Testis (tissue), 5 donors: ENCODE measurements at places on chromosomes 1 and 21. TPM values are rescaled to one million over a fixed set of nuclear protein-coding genes. Genes with fewer than 3 reads are reported as not detected.

The PHC2 gene
- 130 TPM for total RNA-seq

- no peak for DNase-seq
- H3K4me3 ChIP-seq, result no peak overlapping the region
- H3K4me1 ChIP-seq, result no peaks in the 10 kb centered on the region
These were observed 21.0 kb downstream of the CLCA4 start for GRCh38 chr1:86567878-86568277.

GRCh38 chr1:24315391-24315790, 3.8 kb upstream of the GRHL3 start:
- no peak overlapping the region for H3K4me3 ChIP-seq
- no peak overlapping the region for H3K27ac ChIP-seq
- no peaks in the 10 kb centered on the region for H3K27me3 ChIP-seq
- no peaks in the 10 kb centered on the region for H3K36me3 ChIP-seq
- H3K4me1 ChIP-seq, result peaks cover 7% of the 10 kb centered on the region

The RASSF5 gene
- total RNA-seq, result 8.4 TPM

DNA sequence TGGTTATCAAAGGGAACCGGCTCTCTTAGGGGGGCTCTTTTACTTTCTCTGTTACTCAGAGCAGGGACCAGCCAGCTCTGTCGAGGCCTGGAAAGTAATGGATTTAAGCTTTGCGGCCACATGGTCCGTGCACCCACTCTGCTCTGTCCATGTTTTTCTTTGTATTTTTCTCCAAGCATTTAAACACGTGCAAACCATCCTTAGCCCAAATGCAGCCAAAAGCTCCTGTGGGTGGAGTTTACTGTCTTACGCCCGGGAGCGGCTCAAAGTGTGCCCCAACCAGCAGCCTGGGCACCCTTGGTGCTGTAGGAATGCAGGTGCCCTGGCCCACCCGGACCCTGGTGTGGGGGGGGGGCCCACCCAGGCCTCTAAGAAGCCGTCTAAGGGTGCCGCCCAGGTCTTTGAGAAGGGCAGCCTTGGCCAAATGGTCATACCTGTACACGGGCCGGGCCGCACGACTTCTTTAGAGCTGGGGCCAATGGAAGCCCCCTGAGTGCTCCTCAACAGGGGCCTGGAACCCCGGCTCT, 29.2 kb upstream of the POFUT2 start:
- H3K36me3 ChIP-seq, result no peaks in the 10 kb centered on the region
- H3K4me1 ChIP-seq, result no peaks in the 10 kb centered on the region
- no peak overlapping the region for H3K4me3 ChIP-seq
- H3K27me3 ChIP-seq, result no peaks in the 10 kb centered on the region

DNA sequence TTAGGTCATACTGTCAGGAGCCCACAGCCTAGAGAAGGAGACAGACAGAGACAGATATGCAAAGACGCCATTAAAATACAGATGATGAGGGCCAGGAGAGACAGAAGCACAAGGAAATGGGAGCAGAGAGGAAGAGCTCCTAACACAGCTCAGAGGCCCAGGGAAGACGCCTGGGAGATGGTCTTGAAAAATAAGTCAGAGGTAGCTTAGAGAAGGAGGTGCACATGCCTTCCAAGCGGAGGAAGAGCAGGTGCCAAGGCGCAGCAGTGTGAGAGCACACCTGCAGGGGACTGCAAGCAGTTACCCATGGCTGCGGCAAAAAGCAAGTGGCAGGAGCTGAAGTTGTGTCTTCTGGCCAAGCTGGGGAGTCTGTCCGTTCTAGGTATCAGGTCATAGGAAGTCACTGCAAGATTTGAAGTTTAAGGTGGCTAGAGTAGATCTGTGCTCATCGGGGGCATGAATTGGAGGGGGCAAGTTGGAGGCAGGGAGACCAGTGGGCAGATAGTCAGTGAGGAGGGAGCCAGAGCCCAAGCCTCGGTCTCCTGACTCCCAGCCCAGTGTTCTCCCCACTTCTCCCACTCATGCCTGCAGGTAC, 1.3 kb upstream of the TRABD2B start:
- no peak overlapping the region for H3K27ac ChIP-seq
- H3K4me1 ChIP-seq, result peaks cover 9% of the 10 kb centered on the region
- no peak overlapping the region for H3K4me3 ChIP-seq
- no peak for DNase-seq
- H3K36me3 ChIP-seq, result no peaks in the 10 kb centered on the region

DNA sequence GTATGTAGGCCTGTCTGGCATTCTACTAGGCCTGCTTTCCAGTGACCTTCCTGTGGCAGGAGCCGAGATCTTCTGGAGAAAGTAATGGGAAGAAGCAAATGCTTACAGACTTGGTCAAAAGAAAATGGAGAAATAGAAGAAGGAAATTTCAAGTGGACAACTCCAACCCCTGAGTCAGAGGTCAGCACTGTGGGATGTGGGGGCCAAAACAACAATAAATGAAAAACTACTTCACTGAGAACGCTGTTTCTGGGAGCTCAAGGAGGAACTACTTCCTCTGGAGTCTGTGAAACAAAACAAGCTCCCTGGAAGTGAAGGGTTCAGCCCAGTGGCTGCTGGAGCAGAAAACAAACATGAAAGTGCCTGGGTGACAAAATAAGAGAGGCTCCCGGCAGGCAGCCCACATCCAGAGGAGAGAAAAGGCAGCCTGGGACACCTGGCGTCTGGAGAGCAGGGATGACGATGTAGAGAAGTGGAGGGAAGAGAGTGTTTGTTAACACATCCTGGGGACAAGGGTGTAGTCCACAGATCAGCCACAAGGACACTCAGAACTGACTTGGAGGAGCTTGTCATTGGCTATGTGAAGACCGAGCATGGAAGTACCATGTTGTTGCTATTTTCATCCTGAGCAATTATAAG, 355.2 kb downstream of the SMYD3 start:
- no peak for DNase-seq
- H3K36me3 ChIP-seq, result no peaks in the 10 kb centered on the region
- no peaks in the 10 kb centered on the region for H3K27me3 ChIP-seq
- no peaks in the 10 kb centered on the region for H3K4me1 ChIP-seq
- no peak overlapping the region for H3K27ac ChIP-seq

DNA sequence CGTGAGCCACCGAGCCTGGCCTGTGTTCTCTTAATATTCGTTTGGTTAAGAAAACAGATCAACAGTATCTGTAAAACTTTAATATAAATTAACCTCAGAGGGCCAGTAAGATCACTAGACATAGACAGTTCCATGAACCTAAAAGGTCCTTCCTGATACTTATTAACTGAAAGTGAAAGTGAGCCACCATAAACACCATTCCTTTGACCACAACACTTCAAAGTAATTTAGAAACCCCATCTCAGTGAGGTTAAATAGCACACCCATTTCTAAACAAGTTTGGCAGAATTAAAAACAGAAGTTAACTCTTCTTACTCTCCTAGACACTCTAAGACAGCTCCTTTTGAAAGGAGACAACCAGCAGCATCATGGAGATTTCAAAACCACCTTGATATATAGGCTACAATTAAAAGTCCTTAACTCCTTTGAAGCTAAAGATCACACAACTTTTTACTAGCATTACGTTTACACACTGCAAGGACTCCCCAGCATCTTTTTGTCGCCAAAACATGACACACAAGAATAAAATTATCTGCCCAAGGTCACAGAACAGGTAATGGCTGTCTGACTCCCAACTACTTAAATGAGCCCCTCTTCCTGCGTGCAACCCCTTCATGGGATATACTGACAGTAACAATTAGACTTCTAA, 2.2 kb downstream of the RNF19B start:
- H3K4me3 ChIP-seq, result peak overlapping the region; percentile 87
- no peaks in the 10 kb centered on the region for H3K27me3 ChIP-seq
- H3K4me1 ChIP-seq, result peaks cover 31% of the 10 kb centered on the region
- no peak for DNase-seq
- no peaks in the 10 kb centered on the region for H3K36me3 ChIP-seq

DNA sequence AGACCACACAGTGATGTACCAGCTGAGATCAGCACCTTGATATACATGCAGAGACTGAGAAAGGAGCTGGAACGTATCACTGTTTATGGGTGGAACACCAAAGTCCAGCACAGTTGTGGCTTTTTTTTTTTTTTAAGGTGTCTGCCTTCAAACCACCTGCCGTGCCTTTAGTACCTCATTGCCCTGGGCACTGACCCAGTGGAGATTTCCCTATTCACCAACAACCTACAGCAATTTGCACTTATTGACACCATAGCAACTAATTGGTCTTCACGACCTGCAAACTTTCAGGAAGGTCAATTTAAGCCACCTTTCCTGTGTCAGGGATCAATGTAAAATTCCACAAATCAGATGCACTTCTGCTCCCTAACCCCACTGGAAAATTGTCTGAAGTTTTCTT, 181.6 kb upstream of the ADGRL2 start:
- no peaks in the 10 kb centered on the region for H3K27me3 ChIP-seq
- no peaks in the 10 kb centered on the region for H3K36me3 ChIP-seq
- DNase-seq, result no peak
- no peaks in the 10 kb centered on the region for H3K4me1 ChIP-seq
- no peak overlapping the region for H3K27ac ChIP-seq

GRCh38 chr1:30321246-30321910, 402.0 kb downstream of the MATN1 start:
- H3K4me3 ChIP-seq, result no peak overlapping the region
- H3K36me3 ChIP-seq, result no peaks in the 10 kb centered on the region
- no peak for DNase-seq
- H3K27ac ChIP-seq, result no peak overlapping the region
- no peaks in the 10 kb centered on the region for H3K27me3 ChIP-seq

DNA sequence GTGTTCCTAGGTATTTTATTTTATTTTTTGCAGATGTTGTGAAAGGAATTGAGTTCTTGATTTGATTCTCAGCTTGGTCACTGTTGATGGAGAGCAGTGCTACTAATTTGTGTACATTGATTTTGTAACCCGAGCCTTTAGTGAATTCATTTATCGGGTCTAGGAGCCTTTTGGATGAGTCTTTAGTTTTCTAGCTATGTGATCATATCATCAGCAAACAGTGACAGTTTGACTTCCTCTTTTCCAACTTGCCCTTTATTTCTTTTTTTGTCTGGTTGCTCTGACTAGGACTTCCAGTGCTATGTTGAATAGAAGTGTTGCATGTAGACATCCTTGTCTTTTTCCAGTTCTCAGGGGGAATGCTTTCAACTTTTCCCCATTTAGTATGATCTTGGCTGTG, 138.9 kb downstream of the LHX8 start:
- H3K36me3 ChIP-seq, result no peaks in the 10 kb centered on the region
- no peaks in the 10 kb centered on the region for H3K27me3 ChIP-seq
- H3K4me1 ChIP-seq, result no peaks in the 10 kb centered on the region

DNA sequence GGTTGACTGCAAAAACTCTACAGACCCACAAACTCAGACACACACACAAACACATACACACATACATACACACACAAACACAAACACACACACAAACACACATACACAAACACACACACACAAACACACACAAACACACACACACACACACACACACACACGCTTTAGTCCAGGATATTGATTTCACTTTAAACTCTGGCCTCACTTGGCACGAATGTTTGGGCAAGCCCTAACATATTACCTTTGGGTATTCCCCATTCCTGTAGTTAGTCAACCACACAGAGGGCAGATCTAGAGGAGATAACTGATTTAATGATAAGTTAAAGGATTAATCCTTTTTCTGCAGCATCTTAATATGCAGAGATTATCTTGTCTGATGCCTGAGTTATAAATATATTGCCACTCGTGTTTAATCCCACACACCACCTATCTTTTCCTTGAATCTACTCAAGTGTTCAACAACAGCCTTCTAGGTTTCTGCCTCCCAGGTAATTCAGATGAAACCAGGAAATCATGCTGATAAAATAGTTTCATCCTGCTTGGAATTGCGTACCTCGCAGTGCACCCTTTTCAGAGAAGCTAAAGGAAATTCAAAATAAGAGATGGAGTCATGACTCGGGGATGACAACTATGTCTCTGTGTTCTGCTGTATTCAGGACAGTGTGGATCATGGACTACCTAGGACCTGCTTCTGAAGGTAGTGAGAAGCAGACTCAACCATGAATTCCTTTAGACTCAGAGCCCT, 14.5 kb upstream of the RUNX1 start:
- no peak overlapping the region for H3K27ac ChIP-seq
- no peaks in the 10 kb centered on the region for H3K36me3 ChIP-seq
- no peaks in the 10 kb centered on the region for H3K27me3 ChIP-seq
- no peak for DNase-seq
- H3K4me1 ChIP-seq, result no peaks in the 10 kb centered on the region
- H3K4me3 ChIP-seq, result no peak overlapping the region

DNA sequence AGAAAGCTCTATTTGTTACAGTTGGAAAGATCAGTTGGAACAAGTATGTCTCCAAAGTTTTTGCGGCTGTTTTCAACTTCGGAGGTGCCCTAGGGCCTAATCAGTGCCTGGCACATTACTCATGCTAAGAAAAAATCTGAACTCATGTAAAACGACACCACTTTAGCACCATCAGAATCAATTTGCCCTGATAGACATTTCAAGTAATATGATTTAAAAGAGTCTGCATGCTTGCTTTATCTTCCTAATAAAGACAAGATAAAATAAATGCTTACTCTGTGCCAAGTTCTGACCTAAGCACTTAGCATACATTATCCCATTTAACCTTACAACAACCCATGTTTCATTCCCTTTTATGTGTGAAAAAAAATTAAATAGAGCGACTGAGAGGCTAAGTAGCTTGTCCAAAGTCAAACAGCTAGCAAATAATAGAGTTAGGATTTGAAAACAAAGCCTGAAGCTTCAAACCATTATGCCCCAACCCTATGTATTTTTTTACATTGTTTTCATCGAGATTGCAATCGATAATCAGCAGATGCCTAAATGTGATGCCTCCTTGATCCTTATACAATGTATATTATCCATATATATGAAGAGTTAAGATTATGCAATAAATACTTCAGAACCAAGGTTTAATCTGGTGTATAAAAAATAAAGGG, 91.3 kb downstream of the DENND1B start:
- DNase-seq, result no peak
- no peaks in the 10 kb centered on the region for H3K27me3 ChIP-seq
- H3K27ac ChIP-seq, result no peak overlapping the region

- no peaks in the 10 kb centered on the region for H3K27me3 ChIP-seq
- no peak overlapping the region for H3K4me3 ChIP-seq
- no peak for DNase-seq
- H3K36me3 ChIP-seq, result no peaks in the 10 kb centered on the region
These were observed 346.9 kb upstream of the DAB1 start for GRCh38 chr1:57770772-57771171.

GRCh38 chr1:159339536-159339935, 37.4 kb downstream of the FCER1A start:
- peak; percentile 14 for DNase-seq
- no peaks in the 10 kb centered on the region for H3K27me3 ChIP-seq
- peaks cover 7% of the 10 kb centered on the region for H3K4me1 ChIP-seq
- H3K27ac ChIP-seq, result no peak overlapping the region
- no peaks in the 10 kb centered on the region for H3K36me3 ChIP-seq

The SCMH1 gene
- 60.8 TPM for total RNA-seq

GRCh38 chr1:209692745-209693504, 11.7 kb upstream of the HSD11B1 start:
- H3K36me3 ChIP-seq, result no peaks in the 10 kb centered on the region
- H3K27me3 ChIP-seq, result no peaks in the 10 kb centered on the region
- H3K4me3 ChIP-seq, result no peak overlapping the region
- no peak overlapping the region for H3K27ac ChIP-seq
- peak; percentile 82 for DNase-seq

The TFF2 gene
- not detected for total RNA-seq

- H3K27ac ChIP-seq, result no peak overlapping the region
- DNase-seq, result no peak
- H3K4me1 ChIP-seq, result no peaks in the 10 kb centered on the region
- H3K27me3 ChIP-seq, result no peaks in the 10 kb centered on the region
- H3K4me3 ChIP-seq, result no peak overlapping the region
These were observed 6.1 kb downstream of the ST6GALNAC3 start for GRCh38 chr1:76080552-76081079.

- no peaks in the 10 kb centered on the region for H3K27me3 ChIP-seq
- no peak for DNase-seq
- H3K4me3 ChIP-seq, result no peak overlapping the region
- H3K36me3 ChIP-seq, result no peaks in the 10 kb centered on the region
These were observed 83.4 kb upstream of the ACTL8 start for GRCh38 chr1:17671741-17672140.
